ENCODE measurements at places on chromosomes 3 and 15. TPM values are rescaled to one million over a fixed set of nuclear protein-coding genes. Genes with fewer than 3 reads are reported as not detected.

The PPM1L gene
- 7.3 TPM for polyA plus RNA-seq

The MYL3 gene
- 27.6 TPM for polyA plus RNA-seq

The CYP8B1 gene
- 0.82 TPM for polyA plus RNA-seq

The ASB14 gene
- 1.2 TPM for polyA plus RNA-seq

The SOX14 gene
- not detected for polyA plus RNA-seq

The SLC38A3 gene
- 8.1 TPM for polyA plus RNA-seq

The ZNF860 gene
- 2.7 TPM for polyA plus RNA-seq

The ALG3 gene
- 29.1 TPM for polyA plus RNA-seq

The LDHAL6B gene
- not detected for polyA plus RNA-seq

The CCDC191 gene
- polyA plus RNA-seq: 25.2 TPM

DNA sequence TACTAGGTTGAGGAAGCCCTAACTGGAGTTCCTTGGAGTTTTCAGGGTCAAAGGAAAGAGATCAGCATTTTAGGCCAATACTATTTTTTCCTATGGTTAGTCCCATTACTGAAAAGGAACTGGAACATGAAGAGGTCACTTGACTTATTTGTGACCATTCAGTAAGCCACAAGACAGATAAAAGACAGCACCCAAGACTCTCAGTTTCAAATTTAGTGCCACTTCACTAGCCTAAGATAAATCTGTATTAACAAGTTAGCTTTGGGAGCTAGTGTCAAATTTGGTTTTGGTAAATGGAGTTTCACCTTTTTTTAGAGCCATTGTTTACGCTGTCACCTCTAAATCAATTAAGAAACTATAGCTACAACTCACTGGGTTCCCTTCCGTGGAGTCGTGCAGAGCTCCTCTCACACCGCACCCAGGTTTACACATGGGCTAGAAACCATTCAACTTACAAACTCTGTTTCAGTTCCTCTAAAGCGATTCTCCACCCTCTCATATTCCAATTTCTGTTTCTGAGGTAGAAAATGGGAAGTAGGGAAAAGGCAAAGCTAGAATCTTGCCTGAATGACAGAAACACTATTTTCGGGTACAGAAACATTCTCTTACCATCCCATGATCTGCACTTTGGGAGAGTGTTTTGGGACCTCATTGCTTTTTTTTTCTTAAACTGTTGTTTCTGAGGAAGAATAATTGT lies 14.4 kb downstream of the CCDC32 start:
- DNase-seq: no peak

DNA sequence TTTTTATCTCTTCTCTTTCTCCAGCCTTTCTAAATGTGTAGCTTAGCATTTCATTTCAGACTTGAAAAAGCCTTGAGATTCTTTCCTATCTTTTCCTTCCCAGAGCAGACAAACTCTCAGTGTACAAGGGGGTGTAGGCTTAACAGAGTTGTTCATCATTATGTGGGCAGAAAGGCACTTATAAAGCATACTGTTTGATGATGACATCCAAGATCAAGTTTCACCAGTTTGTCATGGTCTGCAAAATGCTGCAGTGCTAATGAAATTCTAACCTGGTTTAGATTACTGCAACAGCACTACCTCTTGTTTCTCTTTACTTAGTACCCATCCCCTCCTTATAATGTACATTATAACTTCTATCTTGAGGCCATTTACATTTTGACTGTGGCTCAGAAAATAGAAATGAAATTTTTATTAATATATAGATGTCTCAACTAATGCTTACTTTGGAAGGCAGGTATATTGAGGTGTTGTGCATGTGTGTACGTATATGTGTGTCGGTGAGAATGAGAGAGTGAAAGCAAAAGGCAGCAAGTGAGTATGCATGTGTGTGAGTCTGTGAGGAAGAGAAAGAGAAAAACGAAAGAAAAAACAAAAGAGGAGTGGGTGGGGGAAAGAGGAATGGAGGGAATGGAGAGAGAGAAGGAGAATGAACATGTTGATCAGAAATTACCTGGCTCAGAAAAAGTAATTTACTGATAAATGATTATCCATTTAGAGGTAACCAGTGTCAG lies 1043.6 kb downstream of the TUSC7 start:
- no peak for DNase-seq

DNA sequence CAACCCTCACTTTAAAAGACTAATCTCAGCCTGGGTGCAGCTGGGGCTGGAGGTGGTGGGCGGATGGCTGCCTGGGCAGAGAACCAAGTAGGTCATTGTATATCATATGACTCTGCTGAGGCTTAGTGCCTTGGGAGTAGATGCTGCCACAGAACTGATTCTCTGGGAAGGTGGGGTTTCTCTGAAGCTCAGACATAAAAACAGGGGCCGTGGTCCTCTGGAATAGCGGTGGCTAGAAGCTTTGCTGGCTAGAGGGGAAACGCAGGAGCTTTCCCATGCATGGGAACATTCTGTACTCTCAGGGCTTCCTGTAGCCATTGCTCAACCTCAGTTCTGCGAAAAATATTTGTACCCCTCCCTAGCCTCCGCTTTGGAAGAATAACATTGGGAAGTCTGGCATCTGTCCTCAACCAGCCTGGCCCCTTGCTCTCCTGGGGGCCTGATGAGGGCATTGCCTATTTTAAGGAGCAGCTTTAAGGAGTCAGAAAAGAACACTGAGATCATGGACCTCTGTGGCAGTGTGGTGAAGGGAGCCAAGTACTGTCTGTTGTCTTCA lies 14.7 kb downstream of the TIMP4 start:
- DNase-seq: no peak

GRCh38 chr3:29356062-29356461 lies 75.2 kb downstream of the RBMS3 start:
- no peak for DNase-seq

- peak; percentile 16 for DNase-seq
Measured at GRCh38 chr3:101281521-101282030, 38.8 kb downstream of the IMPG2 start.

DNA sequence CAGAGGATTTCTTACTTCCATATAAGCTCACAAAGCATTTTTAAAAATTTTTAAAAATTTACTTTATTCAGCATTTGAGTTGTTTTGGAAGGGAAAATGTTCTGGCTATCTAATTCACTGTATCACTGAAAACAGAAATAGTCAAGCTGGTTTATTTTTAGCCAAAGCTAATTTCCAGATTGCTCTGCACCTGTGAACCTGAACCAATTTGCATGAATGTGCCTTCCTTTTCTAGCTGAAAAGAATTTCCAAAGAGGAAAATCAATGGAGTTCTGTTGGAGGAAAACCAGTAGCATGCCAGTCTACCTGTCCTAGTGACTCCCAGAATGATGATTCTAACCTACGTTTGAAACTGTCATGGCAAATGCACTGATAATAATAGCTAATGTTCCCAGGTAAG lies 134.2 kb upstream of the LIPC start:
- no peak for DNase-seq

GRCh38 chr3:191444569-191444968 lies 16.4 kb upstream of the PYDC2 start:
- no peak for DNase-seq

GRCh38 chr3:50592568-50592967 lies 19.0 kb downstream of the CISH start:
- no peak for DNase-seq

DNA sequence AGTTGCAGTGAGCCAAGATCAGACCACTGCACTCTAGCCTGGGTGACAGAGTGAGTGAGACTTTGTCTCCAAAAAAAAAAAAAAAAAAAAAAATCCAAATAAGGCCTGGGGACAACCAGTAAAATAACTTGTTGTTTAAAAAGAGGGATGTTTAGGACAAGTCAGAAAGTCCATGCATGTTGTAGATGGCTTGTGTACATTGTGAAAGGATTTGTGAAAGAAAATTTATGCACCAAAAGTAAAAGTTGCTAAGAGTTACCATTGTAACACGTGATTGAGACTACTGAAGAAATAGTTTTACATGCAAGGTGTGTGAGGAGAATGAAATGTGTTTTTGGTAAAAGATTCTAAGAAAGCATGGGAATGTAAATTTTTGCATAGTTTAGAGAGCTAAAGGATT lies 35.7 kb upstream of the SEC61A1 start:
- DNase-seq: no peak

DNA sequence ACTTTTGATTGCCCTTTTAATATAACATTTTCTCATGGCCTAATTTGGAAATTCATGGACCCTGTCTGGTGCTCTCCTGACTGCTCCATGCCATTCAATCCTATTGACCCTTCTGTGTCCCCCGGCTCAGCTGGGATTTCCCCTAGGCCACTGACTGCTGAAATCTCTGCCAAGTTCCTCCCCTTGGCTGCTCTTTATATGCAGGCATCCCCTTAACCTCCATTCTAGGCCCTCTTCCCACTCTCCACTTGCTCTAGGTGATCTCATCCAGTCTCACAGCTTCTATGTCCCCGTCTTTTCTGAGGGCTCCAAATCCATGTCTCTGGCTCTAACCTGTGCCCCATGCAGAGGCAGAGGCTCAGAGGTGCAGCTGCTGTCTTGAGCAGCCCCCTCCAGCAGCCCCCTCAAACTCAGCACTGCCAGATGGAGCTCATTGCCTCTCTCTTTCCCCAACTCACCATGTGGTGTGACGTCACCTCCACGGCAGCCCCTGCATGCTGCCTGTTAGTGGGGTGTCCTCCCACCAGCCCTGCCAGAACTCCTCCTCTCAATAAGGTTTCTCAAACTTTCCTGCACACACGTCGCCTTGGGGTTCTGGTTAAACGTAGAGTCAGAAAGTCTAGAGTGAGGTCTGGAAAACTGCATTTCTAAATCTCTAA lies 6.6 kb downstream of the FSD2 start:
- no peak for DNase-seq

GRCh38 chr15:71281256-71281655 lies 166.0 kb downstream of the THSD4 start:
- no peak for DNase-seq

DNA sequence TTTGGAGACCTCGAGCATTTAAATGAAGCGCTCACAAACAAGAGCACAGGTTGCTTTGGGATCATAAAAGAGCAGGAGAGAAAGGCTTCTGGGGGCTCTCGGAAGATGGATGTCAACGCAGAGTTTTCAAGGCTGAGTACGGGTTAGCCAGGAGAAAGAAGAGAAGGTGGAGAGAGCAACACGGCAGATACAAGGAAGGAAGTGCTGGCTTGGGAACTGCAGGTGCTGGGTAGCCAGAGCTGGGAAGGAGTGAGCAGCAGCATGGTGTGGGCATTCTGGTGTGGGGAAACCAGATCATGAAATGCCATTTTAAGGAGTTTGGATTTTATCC lies 580 bp upstream of the RUBCN start:
- no peak for DNase-seq

DNA sequence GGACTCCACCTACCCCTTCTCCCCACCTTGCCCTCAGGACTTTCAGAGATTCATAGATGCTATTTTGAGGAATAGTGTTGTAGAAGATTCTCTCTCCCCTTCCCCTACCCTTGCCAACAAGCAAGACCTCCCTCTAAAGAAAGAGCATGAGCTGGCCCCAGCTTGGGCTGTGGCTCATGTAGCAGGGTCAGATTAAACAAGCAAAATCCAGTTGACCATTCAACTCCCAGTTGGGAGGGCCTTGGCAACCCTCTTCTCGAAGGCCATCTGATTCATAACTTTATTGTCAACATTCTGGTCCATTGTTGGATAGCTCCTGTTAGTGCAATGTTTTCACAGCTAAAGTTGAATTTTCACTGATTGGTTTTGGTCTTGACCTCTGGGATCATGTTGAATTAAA lies 41.1 kb downstream of the TNFAIP8L3 start:
- DNase-seq: no peak

DNA sequence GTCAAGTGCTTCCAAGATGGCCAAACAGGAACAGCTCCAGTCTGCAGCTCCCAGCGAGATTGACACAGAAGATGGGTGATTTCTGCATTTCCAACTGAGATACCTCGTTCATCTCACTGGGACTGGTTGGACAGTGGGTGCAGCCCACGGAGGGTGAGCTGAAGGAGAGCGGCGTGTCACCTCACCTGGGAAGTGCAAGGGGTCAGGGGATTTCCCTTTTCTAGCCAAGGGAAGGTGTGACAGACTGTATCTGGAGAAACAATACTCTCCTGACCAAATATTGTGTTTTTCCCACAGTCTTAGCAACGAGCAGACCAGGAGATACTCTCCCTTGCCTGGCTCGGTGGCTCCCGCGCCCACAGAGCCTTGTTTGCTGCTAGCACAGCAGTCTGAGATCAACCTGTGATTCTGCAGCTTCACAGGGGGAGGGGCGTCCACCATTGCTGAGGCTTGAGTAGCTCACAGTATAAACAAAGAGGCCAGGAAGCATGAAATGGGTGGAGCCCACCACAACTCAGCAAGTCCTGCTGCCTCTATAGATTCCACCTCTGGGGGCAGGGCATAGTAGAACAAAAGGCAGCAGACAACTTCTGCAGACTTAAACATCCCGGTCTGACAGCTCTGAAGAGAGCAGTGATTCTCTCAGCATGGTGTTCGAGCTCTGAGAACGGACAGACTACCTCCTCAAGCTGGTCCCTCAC lies 293.5 kb upstream of the SUCLG2 start:
- no peak for DNase-seq

- DNase-seq: no peak
Measured at GRCh38 chr15:62853114-62853840, 189.3 kb upstream of the TPM1 start.

- no peak for DNase-seq
Measured at GRCh38 chr3:81443958-81444357, 317.5 kb downstream of the GBE1 start.

DNA sequence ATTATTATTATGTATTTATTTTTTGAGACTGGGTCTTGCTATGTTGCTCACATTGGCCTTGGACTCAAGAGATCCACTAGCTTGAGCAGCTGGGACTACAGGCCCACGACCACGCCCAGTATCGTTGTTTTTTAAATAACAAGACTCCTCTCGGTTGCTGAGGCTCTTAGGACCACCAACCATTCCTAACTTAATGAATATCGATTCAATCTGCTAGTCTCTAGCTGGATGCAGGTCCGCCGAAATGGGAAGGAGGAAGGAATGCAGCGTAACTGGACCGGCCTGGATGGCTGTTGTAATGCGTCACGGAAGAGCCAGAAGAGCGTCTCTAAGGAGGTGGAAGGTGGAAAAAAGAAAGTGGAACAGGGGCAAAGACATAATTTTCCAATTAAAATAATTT lies 1.7 kb downstream of the ANXA2 start:
- no peak for DNase-seq

GRCh38 chr3:185063431-185063830 lies 89.4 kb downstream of the C3orf70 start:
- DNase-seq: no peak

DNA sequence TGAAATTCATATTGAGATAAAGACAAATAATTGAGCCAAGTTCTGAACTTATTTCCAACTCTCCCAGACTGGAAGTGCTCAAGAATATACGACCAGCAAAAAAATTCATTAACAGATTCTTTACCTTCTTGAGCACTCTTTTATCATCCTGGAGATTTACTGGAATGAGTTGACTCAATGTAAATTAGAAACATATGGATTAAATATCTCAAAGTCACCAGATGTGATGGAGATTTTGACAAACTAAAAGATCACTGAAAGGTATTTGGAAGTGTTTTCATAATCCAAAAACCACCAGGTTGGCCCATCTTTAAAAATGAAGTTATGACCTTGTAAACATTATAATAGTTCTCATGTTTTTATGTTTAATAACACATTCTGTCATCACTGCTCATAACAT lies 433.2 kb upstream of the RASGRP1 start:
- DNase-seq: no peak

GRCh38 chr3:128484404-128485281 lies 8.4 kb downstream of the GATA2 start:
- DNase-seq: no peak

All from left renal cortex interstitium (tissue), 4 donors.